ENCODE measurements at places on chromosomes 2 and 18.
A peak's percentile ranks its signal among the peaks of the same experiment; 100 is the strongest.

GRCh38 chr2:149994057-149994728 lies 406.6 kb upstream of the MMADHC start:
- DNase-seq = peak; percentile 95

DNA sequence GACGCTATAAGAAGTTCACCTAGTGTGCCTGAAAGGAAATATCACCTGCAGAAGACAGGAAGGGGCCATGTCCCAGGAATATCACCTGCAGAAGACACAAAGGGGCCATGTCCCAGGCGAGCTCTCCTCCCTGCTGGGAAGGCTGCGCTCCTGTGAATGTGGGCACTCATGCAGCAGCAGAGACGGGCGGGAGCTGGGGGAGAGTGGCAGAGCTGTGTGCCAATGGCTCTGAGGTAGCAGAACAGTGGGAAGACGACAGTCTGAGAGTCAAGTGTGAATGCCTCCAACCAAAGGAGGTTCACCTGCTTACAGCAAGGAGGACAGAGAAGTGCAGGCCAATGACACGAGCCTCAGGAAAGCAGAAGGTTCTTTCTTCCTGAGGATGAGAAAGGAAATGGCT lies 117.9 kb upstream of the SALL3 start:
- DNase-seq = no peak

- no peak for DNase-seq
Measured at GRCh38 chr2:107281637-107282036, 395.7 kb upstream of the ST6GAL2 start.

- DNase-seq = no peak
Measured at GRCh38 chr18:75341267-75341666, 86.2 kb downstream of the SMIM21 start.

GRCh38 chr2:63434024-63435001 lies 154.0 kb downstream of the WDPCP start:
- no peak for DNase-seq

- no peak for DNase-seq
Measured at GRCh38 chr2:181988154-181988924, 2.7 kb downstream of the PPP1R1C start.

- no peak for DNase-seq
Measured at GRCh38 chr2:221554769-221555493, 17.2 kb downstream of the EPHA4 start.

- DNase-seq = no peak
Measured at GRCh38 chr2:121825003-121825950, 69.8 kb downstream of the TSN start.

- no peak for DNase-seq
Measured at GRCh38 chr2:8549273-8549922, 132.5 kb upstream of the ID2 start.

DNA sequence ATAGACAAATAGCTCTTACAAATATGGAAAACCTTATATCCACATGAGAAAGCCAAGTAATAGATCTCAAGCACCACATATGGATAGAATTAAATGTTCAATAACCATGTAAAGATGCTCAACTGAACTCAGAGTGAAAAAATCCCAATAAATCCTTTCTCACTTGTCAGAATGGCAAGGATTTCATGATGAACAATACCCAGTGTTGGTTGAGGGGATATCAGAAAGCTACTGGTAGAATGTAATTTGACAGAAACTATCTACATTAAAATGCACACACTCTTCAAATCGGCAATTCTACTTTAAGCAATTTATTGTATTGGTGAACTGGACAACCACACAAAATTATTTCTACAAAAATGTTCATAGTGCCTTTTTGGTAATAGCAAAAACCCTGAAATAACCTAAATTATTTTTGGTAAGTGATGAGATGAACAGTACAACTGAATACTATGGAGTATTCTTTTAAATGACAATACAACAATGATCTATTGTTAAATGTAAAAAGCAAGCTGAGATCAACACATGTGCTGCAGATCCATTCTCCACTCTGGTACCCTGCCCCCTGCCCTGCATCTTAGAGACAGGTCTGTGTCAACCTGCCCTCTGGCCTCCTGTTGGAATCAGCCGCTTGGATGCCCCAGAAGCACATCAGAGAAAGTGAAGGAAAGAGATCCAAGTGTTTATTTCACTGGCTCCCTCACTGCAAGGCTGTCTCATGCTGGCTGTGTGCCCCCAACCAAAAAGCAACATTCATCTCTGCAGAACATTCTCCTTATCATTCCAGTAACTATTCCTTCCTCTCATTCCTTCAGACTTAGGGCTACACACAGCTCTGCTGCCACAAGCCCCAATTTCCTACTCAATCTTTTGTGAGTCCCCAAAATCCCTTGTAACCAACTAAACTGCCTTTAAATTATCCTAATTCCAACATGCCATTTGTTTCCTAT lies 442.5 kb downstream of the LRATD1 start:
- no peak for DNase-seq

- DNase-seq = no peak
Measured at GRCh38 chr2:47077442-47078117, 77.5 kb downstream of the STPG4 start.

Measured in NCI-H226 (cell line).